Activated naive CD4-positive, alpha-beta T cell treated with anti-CD3 and anti-CD28 coated beads, Interleukin-2, amount 50 U/mL, for 16 hours (primary cell): ENCODE measurements at places on chromosomes 7 and 10.

- DNase-seq: no peak
These were observed 309.6 kb upstream of the PRKCQ start for GRCh38 chr10:6889718-6890117.

- no peak for DNase-seq
These were observed 140.7 kb upstream of the AOAH start for GRCh38 chr7:36865019-36865418.

GRCh38 chr7:128928882-128929788 lies 8.6 kb upstream of the IRF5 start:
- no peak for DNase-seq

DNA sequence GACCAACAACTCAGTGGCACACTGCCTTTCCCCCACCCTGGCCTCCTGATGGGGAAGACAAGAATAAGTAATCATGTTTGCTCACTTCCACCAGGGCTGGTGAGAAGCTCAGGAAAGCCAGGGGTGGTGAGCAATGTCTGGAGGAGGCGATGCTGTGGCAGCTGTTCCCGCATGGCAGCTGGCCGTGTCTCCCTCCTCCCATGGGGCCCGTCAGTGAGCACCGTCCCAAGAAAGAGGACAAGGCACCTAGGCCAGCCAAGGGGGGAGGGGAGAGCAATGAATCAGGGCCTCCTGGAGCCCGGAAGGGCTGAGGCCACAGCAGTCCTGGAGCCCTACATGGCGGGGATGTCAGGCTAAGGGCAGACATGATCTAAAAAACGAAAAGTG lies 69.2 kb upstream of the INSIG1 start:
- no peak for DNase-seq

GRCh38 chr7:115363916-115364315 lies 442.0 kb downstream of the MDFIC start:
- no peak for DNase-seq

- DNase-seq: no peak
These were observed 78.5 kb upstream of the PPIF start for GRCh38 chr10:79268742-79269141.

- DNase-seq: no peak
These were observed 31.9 kb downstream of the MRC1 start for GRCh38 chr10:17841050-17841449.

- no peak for DNase-seq
These were observed 146.9 kb downstream of the TFEC start for GRCh38 chr7:115883629-115884028.

DNA sequence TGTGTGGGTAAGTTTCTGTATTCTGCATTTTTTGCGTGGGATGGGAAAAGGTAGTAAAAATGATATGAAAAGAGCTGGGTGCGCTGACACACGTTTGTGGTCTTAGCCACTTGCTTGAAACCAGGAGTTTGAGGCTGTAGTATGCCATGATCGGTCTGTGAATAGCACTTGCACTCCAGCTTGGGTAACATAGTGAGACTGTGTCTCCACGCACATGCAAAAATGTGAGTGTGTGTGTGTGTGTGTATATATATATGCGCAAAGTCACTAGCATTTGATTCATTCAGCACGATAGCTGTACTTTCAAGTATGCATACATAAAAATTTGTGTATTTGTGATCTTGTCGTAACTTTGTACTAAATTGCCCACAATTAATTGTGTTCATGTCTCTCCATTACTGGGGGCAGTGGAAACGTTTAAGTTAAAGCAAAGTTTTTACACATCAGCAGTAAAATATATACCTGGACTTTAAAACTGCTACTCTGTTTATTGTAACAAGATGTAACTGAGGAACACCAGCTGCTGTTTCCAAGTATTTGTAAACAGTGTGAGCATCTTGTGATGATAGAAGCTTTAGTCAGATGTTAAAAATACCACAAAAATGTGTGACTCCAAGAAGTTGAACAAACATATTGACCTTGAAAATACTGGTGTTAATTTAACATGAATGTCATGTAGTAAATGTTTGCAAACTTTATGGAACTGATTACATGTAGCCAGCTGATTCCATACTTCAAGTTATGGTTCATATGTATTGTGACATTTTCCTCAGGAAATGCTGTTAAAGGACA lies 1.6 kb downstream of the ZRANB1 start:
- no peak for DNase-seq

DNA sequence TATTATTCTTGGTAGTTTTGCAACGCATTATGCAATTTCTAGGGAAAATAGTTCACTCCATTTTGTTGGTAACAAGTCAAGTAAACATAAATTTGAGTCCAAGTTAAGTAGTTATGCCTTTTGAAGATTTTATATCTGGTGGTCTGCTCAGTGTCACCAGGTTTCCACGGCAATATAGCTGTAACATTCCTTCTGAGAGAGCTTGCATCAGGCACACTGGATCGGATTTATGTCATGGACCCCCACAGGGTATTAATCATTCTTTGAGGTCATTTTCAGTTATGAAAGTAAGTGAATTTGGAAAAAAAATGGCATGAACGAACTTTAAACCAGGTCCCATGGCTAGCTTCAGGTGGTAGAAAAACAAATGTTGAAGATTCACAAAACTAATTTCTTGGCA lies 136.3 kb downstream of the POLR1F start:
- DNase-seq: no peak
